Activated CD4-positive, alpha-beta T cell treated with anti-CD3 and anti-CD28 coated beads, Interleukin-2, amount 50 U/mL, for 24 hours (primary cell): ENCODE measurements at places on chromosomes 3 and 15.

DNA sequence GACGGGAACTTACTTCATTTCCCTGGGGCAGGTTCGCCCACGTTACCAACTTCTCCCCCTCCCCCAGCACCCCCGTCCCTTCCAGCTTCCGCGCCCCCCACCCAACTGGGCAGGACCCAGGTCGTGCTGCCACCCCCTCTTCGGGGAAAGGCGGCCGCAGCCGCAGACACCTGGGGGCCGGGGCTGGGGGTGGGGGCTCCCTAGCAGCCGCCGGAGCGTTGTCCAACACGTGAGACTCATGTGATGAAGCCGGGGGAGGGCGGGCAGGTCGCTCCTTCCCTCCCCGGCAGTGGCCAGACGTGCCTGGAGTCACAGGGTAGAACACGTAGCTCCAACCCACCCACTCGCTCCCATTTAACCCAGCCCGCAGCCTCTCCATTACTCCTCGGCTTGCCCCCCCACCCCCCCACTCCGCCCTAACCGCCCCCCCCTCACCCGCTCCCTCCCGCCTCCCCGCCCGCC lies 240 bp upstream of the BHLHE40 start:
- peak; percentile 84 for DNase-seq

GRCh38 chr3:174376346-174376745 lies 482.8 kb upstream of the NAALADL2 start:
- DNase-seq, result no peak

GRCh38 chr3:63951492-63952247 lies 39.5 kb upstream of the SCAANT1 start:
- no peak for DNase-seq

DNA sequence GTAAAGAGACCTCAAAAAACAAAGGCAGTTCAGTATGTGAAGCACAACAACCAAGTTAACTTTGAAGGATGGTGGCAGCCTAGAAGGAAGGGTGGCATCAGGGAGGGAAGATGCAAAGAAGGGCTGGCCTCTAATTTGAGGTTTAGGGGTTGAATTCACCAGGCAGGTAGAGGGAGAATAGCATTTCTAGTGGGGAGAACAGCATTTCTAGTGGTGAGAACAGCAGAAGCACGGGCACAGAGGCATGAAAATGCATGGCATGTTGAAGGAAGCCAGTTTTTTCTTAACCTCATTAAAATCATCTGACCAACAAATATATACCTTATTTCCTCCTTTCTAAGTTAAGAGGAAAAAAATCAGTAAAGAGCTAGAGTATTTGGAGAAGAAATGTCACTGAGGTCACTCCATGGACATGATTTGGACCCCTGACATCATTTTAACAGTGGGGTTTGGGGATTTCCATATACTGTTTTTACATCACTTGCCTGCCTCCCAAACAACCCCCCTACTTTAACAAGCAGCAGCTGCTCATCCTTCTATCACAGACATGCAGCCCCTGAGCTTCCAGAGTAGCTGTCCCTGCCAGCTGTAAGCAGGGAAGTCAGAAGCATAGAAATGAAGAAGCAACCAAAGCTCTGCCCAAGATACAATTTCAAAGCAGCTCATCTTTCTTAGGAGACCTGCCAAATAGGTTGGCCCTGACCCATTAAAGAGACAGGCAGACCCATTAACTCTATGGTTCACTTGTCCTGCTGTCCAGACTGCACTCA lies 2.4 kb upstream of the POPDC2 start:
- DNase-seq, result no peak

DNA sequence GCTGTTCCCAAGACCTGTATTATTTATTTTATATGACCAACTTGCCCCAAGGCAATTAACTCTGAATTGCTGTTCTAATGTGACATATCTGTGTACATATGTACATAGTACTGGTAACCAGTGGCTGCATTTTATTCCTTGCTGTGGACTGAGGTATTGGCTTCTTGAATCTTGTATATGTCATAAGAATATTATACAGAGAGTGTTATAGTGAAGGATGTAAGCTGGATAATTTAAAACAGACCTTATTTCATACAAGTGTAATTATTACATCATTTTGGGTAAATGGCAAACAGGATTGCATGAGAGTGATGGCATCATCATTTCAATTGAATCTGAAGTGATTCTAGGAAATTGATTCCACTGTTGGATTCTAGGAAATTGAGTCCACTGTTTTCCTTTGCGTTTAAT lies 32.9 kb downstream of the B3GALNT1 start:
- DNase-seq, result no peak

- no peak for DNase-seq
Measured at GRCh38 chr15:61654002-61654740, 406.1 kb downstream of the VPS13C start.

- no peak for DNase-seq
Measured at GRCh38 chr3:182005219-182005618, 293.5 kb downstream of the SOX2 start.

GRCh38 chr3:74623261-74623836 lies 8.9 kb upstream of the CNTN3 start:
- no peak for DNase-seq

DNA sequence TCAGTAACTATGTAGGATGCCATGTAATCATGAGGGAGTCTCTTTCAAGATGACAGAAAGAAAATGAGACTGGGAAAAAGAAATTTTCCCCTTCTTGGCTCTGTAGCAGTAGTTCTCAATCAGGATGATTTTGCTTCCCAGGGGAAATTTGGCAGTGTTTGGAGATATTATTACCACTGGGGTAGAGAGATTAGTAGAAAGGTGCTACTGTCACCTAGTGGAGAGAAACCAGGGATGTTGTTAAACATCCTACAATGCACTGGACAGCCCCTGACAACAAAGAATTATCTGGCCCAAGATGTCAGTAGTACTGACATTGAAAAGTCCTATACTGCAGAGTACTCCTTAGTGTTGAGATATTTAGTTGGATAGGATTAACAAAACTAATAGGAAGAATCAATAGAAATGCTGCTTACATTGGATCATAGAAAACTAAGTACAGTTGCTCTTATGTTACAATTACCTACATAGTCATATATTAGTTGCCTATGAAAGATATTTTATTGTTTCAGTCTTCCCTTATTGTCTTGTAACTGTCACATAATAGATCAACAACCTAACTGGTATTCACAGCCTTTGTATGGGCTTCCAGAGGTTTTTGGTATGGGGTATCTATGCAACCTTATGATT lies 433.3 kb downstream of the RAP2B start:
- DNase-seq, result no peak

GRCh38 chr15:84666373-84666772 lies 8.4 kb upstream of the NMB start:
- DNase-seq, result no peak

DNA sequence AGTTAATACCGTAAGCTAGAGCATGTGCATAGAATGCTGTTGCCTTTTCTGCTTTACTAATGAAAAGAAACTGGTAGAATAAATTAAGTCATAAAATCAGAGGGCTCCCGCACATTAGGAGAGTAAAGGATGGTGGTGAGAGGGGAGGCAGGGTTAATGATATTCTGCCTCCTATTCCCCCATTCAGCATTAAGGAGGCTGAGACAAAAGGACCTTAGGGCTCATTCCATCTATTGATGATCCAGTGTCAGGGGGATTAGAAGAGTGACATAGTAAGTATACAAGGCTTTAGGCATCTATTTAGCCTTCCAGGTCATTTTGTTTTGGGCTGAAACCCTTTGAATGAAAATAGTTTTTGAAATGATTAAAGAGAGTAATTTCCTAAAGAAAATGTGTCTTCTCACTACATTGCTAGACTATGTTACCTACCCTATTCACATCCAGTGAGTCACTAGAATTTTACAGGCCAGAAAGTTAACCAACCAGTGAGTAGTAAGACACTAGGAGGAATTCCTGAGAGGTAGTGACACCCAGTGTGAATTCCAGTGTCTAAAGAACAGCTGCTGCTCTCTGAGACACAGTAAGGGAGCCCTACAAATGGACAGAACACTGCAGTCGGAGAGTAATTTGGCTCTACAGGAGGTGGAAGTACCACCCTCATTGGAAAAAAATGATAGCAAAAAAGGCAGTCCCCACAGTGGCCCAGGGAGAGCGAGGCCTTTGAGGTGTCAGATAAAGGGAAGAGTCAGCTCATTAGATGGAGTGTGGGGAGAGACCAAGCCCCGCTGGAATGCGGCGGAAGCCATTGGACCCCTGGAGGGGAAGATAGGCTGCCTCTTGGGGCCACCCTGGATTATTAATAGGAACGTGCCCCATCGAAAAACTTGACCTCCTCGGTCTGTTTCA lies 67.6 kb downstream of the TUSC7 start:
- DNase-seq, result no peak

DNA sequence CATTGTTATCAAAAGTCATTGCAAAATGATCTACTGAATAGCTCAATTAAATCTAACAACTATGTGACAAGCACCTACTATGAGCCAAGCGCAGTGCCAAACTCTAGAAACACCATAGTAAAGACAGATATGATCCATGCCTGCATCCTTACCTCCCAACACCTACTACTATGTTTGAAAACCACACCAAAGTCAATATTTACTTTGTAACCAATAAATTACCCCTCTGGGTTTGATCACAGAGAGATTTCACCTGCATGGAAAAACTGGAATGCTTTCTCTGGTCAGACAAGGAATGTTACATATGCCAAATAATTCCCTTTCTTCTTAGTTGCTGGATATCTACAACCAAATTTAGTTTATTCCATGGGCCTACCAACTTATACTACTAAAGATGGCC lies 422.2 kb downstream of the FHIT start:
- no peak for DNase-seq

- DNase-seq, result no peak
Measured at GRCh38 chr3:159894386-159894785, 94.2 kb upstream of the IL12A start.

GRCh38 chr3:166844329-166844728 lies 535.8 kb downstream of the ZBBX start:
- no peak for DNase-seq

- no peak for DNase-seq
Measured at GRCh38 chr15:68106656-68107055, 52.5 kb downstream of the PIAS1 start.

DNA sequence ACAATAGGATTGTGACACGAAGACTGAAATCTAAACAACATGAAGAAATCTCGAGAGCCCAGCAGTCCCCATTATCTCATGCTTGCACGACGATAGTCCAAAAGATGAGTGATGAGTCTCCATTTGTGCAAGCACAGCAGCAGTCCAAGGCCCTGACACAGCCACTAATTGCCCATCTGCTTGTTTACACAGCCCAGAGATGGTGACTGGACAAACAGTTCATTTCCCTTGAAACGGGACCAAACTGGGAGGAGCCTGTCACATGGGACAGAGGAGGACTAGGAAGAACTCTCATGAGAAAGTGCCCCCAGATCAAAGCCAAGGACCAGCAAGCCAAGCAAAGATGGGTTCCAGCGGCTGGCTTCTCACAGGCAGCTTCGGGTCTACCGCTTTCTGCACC lies 121.0 kb downstream of the GREM1 start:
- no peak for DNase-seq

DNA sequence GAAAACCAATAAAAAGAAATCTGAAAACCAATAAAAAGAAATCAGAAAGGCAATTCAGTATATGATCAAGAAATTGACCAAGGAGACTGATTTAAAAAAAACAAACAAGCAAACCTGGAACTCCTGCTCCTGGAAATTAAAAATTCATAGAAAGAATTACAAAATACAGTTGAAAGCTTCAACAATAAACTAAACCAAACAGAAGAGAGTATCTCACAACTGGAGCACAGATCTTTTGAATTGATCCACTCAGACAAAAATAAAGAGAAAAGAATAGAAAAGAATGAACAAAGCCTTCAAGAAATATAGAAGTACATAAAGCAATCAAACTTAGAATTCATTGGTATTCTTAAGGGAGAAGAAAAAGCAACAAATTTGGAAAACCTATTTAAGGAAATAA lies 271.4 kb downstream of the MBNL1 start:
- no peak for DNase-seq

GRCh38 chr3:23776352-23776891 lies 29.3 kb upstream of the UBE2E1 start:
- DNase-seq, result no peak

DNA sequence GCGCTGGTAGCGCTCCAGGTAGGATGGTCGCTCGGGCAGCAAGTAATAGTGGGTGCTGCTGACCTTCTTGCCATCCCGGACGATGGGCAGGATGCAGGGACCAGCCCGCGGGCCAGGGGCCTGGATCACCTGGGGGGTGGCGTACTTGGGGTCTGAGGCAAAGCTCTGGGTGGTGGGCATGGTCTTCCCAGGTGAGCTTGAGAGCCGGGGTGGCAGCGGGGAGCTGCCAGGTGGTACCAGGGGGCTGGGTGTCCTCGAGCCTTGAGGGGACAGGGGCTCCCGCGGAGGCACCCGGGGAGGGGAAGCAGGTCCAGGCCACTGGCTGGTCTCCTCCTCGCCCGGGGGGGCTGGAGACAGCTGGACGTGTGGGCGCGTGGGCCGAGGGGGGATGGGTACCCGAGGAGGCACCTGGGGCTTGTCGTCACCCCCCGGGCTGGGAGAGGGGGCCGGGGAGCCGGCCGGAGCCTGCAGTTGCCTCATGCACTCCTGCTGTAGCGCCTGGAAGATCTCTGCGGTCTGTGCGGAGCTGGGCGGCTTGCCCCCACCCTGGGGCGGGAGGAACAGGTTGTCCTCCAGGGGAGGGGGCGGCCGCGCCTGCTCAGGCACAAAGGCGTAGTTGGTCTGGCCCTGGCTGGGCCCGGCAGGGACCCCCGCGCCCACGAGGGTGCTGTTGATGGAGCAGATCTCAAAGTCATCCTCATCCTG lies 40.6 kb downstream of the TNK2 start:
- DNase-seq, result no peak

GRCh38 chr15:68557469-68558317 lies 21.1 kb upstream of the CORO2B start:
- DNase-seq, result no peak

DNA sequence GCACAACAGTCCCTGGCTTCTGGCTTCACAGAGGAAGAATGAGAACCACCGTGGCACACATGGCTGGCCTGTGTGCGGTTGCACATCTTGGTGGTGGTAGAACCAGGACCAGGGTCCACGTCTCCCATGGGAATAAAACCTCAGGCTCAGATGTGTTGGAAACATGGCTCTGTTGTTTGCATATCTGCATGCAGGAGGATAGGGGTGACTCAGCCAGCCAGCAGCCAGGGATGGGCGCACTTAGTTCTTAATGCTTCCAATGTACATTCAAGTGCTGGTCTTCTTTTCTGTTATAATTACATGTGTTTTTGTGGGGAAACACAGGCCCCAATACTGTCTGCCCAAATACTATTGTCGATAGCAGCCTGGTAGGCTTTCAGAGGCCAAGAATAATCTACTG lies 35.8 kb upstream of the BCL2L10 start:
- no peak for DNase-seq

- peak; percentile 10 for DNase-seq
Measured at GRCh38 chr15:62742409-62743171, 300.0 kb upstream of the TPM1 start.
